ENCODE measurements at places on chromosomes 11 and 22.
A peak's percentile ranks its signal among the peaks of the same experiment; 100 is the strongest.

GRCh38 chr22:44595841-44596341, 97.9 kb upstream of the RTL6 start:
- DNase-seq, result no peak

DNA sequence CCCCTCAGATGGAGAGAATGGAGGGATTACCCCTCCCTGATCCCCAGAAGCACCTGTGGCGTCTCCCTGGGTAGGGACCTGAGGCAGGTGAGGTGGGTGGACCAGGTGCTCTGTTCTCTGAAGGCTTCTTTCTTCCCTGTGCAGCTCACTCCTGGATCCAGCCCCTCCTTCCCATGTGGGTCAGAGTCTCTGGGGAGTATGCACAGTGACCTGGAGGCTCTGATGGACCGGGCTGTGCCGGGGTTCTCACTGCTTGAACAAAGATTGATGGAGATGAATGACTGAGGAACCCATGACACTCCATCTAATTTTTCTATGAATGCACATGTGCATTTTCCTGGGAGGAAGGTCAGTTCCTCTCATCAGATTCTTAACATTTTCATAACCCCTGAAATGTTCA, 78.6 kb upstream of the SHANK2 start:
- DNase-seq, result no peak

- DNase-seq, result no peak
These were observed 26.2 kb downstream of the MPPED1 start for GRCh38 chr22:43437871-43438475.

DNA sequence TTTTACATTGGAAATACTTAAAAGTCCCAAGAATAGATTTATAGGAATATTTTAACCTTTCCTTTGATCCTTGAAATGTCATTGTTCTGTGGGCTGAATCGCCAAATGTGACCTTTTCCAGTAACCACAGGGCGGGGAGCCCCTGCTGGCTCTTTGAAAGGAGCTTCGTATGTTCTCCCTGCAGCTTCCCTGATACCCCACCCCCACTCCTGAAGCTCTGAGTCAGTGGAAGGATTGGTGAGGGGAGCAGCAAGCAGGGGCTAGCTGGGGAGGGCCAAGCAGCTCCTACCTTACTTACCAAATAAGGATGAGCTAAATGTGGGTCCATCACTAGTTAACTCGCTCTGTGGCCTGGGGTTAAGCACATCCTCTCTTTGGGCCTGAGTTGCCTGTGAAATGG, 87.7 kb downstream of the CHST1 start:
- DNase-seq, result no peak

DNA sequence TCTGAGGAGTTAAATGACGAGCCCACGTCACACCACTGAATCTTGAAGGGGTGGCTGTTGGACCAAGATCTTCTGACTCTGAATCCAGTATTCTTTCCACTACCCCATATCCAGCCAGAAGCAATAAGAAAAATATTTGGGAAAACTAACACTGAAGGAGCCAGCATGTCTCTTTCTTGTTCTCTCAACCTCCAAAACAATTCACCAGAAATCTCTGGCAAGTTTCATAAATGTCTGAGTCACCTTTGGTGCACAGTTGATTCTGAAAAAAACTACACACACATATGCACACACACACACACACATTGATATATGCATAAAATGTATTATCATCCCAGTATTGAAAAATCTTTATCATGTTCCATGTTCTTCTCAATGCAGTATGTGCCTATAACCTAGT, 104.3 kb upstream of the BLID start:
- DNase-seq, result no peak

GRCh38 chr22:22746061-22746962, 101.9 kb downstream of the GGTLC2 start:
- DNase-seq, result no peak

DNA sequence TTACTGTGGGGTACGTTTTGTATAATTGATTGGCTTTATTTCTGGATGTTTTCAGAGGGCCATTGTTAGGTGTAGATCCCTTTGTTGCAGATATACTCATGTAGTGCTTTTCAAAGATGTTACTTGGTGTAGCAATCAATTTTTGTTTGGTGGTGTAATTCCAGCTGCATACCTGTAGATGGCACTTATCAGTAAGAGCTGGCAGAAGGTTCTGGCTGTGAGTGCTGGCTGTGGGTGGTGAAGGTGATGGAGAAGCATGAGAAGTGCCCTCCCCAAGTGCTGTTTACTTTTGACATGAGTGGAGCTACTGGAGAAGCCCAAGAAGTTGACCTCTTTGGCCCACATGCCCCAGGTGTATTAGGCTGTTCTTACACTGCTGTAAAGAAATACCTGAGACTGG, 1074.9 kb downstream of the FAM181B start:
- DNase-seq, result no peak

DNA sequence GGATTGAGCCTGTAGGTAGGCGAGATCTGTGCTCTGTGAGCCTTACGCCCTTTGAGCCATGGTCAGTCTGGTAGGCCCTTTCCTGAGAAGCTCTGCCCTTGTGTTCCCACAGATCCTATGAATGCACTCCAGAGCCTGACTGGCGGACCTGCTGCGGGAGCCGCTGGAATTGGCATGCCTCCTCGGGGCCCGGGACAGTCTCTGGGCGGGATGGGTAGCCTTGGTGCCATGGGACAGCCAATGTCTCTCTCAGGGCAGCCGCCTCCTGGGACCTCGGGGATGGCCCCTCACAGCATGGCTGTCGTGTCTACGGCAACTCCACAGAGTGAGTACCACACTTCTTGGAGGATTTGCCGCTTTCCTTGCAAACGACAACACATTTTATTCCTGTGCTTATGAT, 47.4 kb downstream of the MED15 start:
- no peak for DNase-seq

GRCh38 chr22:46672731-46673130, 52.5 kb downstream of the GRAMD4 start:
- no peak for DNase-seq

GRCh38 chr11:76694664-76695063, 24.1 kb upstream of the LRRC32 start:
- DNase-seq, result no peak

- no peak for DNase-seq
These were observed 13.5 kb downstream of the TEAD1 start for GRCh38 chr11:12687740-12688139.

GRCh38 chr11:94519478-94520084, 7.3 kb downstream of the C11orf97 start:
- no peak for DNase-seq

DNA sequence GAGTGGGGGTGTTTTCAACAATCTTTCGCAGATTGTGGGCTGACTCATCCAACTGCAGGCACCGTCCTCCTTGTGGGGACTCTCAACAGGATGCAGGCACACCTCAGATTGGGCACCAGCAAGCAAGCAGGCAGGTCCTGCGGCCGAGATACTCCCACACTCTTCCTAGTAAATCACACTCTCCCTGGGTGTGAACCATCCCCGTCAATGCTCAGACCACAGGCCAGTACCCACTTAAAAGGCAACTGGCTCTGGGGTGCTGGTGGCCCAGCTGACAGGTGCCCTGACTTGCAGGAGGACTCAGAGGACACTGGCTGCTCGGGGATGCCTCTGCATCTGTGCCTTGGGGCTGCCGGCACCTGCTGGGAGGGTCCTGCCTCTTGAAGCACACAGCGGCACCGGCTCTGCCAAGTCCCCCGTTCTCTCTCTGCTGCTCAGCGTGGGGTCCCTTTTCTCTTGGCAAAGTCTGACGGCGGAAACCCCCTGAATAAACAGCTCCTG, 282.5 kb downstream of the CTTN start:
- DNase-seq, result no peak

- no peak for DNase-seq
These were observed 41.8 kb downstream of the TXN2 start for GRCh38 chr22:36439481-36440271.

- no peak for DNase-seq
These were observed 1003.7 kb downstream of the BRD1 start for GRCh38 chr22:48823941-48824340.

- DNase-seq, result no peak
These were observed 9.6 kb downstream of the ADM start for GRCh38 chr11:10314199-10315072.

- no peak for DNase-seq
These were observed 52.3 kb downstream of the ZNRF3 start for GRCh38 chr22:28935713-28936112.

GRCh38 chr11:8060146-8060719, 20.8 kb upstream of the TUB start:
- no peak for DNase-seq

DNA sequence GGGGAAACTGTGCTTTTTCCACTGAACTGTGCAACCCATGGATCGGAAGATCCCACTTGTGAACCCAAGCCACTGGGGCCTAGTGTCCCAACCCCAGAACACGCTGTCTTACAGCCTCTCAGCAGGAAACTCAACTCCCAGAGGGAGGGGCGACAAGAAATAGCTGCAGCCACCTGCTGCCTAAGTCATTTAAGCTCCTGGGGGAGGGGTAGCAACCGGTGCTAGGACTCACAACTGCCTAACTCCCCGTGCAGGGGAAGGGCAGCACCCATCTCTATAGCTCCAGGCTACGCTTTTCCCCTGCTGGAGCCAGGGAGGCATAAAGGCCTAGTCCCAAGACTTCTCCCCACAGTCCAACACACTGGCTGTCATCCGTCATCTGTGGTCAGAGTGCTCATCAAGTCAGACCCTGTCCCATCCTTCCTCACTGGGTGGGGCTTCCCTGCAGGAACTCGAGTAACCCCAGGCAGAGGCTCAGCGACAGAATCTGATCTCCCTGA, 363.0 kb downstream of the LUZP2 start:
- DNase-seq, result no peak

DNA sequence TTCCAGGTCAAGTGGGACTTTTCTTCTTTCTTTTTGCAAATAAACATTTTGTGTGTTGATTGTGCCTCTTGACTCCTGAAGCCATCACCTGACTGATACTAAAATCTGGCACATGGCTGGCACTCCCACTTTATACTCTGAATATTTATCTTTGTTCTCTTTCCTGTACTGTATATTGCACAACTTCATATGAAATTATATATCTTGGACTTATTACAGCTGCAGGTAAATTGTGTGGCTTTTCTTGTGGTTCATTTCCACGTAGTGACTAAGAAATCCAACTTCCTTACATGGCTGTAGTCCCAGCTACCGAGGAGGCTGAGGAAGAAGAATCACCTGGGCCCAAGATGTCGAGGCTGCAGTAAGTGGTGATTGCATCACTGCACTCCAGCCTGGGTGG, 23.7 kb upstream of the OR5B12 start:
- no peak for DNase-seq

GRCh38 chr11:133824593-133824992, 20.7 kb downstream of the SPATA19 start:
- no peak for DNase-seq

- DNase-seq, result no peak
These were observed 194.3 kb downstream of the SWAP70 start for GRCh38 chr11:9858218-9858617.

GRCh38 chr11:15150507-15150906, 35.8 kb downstream of the INSC start:
- no peak for DNase-seq

- DNase-seq, result no peak
These were observed 28.4 kb downstream of the ARFGAP2 start for GRCh38 chr11:47148270-47148669.

GRCh38 chr22:27420195-27420816, 381.2 kb downstream of the MN1 start:
- DNase-seq, result no peak

DNA sequence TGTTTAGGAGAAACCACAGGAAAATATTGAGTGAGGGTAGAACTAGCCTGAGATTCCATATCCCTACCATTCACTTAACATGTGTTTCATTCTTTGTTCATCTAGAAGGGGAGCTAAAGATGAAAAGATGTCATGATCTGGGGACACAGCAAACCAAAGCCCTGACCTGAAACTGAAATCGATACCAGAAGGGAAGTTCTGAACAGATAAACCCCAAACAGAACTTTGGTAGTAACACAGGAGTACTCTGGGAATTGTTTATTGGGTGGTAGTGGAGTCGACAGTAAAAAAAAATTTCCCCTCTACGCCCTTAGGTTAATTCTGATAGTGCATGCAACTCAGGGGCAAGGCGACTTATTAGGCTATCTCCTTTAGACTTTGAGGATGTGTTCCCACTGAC, 27.2 kb downstream of the OR2AT4 start:
- DNase-seq, result no peak

- DNase-seq, result no peak
These were observed 74.8 kb upstream of the NECTIN1 start for GRCh38 chr11:119803726-119804294.

DNA sequence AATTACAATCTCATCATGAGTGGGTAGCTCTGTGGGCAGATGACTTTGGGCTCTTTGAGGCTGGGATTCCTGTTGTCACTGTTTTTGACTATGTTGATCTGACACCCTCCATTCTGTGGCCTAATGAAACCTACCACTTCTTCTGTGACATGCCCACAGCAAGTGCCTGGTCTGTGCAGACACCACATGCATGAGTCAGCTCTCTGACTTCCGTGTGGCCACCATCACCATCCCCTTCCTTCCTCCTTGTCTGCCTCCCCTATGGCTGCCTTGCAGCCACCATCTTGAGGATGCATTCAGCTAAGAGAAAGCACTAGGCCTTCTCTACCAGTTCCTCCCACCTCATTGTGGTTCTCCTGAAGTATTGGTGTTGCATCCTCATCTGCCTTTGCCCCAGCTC, 15.3 kb upstream of the OR10V1 start:
- DNase-seq, result no peak

GRCh38 chr11:83827940-83828554, 541.9 kb upstream of the CCDC90B start:
- no peak for DNase-seq

GRCh38 chr11:643849-644738, 7.0 kb downstream of the DRD4 start:
- no peak for DNase-seq

GRCh38 chr22:20155330-20156041, 4.6 kb upstream of the CCDC188 start:
- DNase-seq, result peak; percentile 30

DNA sequence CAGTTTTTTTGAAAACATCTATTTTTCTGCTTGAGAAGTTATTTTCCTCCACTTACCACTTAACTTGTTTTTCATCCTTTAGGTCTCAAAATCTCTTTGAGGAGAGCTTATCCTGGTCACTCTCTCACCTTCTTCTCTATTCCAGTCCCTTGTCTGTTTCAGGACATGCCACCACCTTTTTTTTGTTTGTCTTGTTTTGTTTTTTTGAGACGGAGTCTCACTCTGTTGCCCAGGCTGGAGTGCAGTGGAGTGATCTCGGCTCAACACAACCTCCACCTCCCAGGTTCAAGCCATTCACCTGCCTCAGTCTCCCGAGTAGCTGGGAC, 4.6 kb upstream of the BCL2L13 start:
- no peak for DNase-seq

- no peak for DNase-seq
These were observed 934 bp upstream of the TMEM132A start for GRCh38 chr11:60923326-60923725.

Data from NCI-H1417 treated with DMSO at 0.1 percent for 48 hours (cell line).